ENCODE measurements at places on chromosomes 5 and 9.
A peak's percentile ranks its signal among the peaks of the same experiment; 100 is the strongest.

DNA sequence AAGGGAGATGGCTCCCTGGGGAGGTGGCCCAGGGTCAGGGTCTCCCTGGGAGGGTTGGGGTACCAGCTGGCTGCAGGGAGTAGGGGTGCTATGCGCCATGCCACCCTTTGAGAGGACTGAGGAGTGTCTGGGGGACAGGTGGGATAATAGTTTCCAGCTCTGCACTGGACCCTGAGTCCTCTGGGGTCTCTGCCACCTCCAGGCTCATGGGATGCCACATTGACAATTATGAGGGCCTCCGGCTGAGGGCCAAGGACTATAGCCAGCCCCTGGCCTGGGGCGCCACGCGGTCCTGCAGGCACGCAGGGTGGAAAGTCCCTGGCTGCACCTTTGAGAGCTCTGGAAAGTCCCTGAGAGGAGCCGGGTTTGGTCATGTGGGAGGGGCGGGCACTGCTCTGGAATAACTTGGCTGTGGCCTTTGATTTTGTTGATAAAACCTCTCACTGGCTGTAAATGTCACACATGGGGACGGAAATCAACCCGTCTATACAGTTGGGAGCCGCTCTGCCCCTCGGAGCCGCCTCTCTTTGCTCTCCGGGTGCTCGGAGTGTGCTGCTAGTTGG, 16.0 kb downstream of the TRAF2 start:
- peak; percentile 33 for DNase-seq

- DNase-seq, result no peak
Observed at GRCh38 chr5:137641148-137641547, 94.7 kb downstream of the KLHL3 start.

DNA sequence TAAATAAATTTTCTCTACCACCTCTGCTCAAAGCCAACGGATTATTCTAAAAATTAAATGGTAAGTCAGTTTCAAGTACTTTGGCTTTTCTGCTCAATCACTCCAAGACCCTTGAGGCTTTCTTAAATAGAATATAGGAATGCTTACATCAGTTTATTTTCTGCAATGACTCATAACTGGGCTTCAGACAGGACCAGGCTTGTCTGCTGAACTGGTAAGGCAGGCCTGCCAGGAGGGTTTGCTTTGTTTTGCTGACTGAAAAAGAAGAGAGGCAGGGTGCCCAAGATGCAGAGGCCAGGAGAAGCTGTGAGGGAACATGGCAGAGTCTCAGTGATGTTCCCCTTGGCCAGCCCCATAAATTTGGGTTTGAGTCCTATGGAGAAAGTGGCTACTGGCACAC, 60.3 kb upstream of the EPB41L4A start:
- DNase-seq, result no peak

- DNase-seq, result no peak
Observed at GRCh38 chr5:75433814-75434506, 77.5 kb downstream of the CERT1 start.

- no peak for DNase-seq
Observed at GRCh38 chr5:9456435-9457042, 89.3 kb downstream of the SEMA5A start.

DNA sequence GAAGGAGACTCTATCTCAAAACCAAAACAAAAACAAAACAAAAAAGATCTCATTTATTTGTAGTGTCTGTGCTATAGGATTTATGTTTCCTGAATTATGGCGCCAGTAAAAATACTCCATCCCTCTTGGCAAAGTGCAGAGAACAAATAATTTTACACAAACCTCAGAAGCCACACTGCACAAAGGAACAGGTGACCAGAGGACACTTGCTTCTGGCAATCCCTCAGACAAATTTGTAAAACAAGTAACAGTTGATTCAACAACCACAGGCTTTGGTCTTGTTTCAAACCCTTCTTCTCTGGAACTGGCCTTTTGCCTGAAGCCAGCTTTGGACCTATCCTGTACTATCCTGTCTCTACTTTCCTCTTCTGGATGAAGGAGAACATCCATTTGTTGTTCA, 502.1 kb downstream of the DMAC1 start:
- DNase-seq, result no peak

- no peak for DNase-seq
Observed at GRCh38 chr9:30349526-30350513, 2034.6 kb upstream of the ACO1 start.

DNA sequence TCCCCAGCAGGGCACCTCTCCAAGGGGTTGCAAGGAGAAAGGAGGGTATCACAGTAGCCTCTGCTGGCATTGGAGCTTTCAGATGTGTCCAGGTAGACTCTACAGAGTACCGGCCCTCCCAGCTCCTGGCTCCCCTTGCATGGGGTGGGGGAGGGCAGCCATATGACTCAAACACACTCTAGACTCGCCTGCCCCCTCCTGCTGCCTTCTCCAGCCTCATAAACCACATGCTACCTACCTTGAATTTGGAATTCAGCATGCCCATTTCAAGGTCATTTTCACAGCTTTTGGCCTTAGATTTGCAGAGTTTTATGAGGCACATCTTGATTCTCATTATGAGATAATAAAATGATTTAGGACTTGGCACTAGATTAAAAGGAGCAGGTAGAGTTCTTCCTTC, 32.8 kb upstream of the SMIM32 start:
- no peak for DNase-seq

DNA sequence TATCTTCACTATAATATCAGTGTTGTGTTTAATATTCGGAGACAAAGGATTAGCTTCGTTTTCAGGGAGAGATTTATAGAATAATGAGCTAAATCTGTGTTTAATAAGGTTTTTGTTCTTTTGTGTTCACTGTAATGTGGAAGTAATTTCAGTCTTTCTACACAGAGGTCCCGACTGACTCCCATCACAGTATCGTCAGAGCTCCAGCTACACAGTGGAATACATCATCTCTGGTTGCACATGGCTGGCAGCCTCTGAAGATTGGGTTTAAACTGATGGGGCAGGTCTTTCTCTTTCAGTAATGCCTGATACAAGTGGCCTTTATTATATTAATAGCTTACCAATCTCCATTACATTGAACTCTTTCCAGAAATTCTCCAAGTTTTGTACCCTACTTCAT, 736.7 kb upstream of the RIOK2 start:
- DNase-seq, result no peak

GRCh38 chr9:125397736-125398135, 136.1 kb downstream of the GAPVD1 start:
- DNase-seq, result no peak

DNA sequence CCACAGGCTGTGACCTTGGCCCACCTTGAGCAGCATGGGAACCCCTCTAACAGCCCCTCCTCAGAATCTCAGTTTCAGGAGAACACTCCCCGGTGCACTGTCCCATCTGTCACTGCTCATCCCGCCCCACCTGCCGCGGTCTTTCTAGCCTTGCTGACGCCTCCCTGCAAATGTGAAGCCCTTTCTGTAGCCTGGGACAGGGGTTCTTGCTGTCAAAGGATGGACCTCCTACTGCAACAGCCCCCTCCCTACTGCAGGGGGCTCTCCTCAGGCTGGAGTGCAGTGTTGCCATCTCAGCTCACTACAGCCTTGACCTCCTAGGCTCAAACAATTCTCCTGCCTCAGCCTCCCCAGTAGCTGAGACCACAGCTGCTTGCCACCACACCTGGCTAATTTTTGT, 20.0 kb downstream of the OR2V1 start:
- no peak for DNase-seq

DNA sequence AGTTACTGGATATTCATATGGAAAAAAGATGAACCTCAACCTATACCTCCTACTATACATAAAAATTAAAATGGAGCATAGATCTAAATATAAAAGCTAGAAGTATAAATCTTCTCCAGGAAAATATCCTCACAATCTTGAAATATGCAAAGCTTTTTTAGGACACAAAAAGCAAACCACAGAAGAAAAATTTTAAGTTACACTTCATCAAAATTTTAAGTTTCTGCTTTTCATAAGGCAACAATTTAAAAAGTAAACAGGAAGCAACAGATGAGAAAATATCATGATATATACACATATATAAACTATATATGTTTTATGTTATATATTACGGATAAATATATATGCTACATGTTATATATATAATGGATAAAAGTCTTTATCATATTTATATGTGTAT, 157.5 kb downstream of the ADAMTS6 start:
- DNase-seq, result no peak

- DNase-seq, result no peak
Observed at GRCh38 chr9:72497447-72498046, 23.9 kb upstream of the TMC1 start.

GRCh38 chr9:93243112-93243511, 59.2 kb downstream of the WNK2 start:
- no peak for DNase-seq

DNA sequence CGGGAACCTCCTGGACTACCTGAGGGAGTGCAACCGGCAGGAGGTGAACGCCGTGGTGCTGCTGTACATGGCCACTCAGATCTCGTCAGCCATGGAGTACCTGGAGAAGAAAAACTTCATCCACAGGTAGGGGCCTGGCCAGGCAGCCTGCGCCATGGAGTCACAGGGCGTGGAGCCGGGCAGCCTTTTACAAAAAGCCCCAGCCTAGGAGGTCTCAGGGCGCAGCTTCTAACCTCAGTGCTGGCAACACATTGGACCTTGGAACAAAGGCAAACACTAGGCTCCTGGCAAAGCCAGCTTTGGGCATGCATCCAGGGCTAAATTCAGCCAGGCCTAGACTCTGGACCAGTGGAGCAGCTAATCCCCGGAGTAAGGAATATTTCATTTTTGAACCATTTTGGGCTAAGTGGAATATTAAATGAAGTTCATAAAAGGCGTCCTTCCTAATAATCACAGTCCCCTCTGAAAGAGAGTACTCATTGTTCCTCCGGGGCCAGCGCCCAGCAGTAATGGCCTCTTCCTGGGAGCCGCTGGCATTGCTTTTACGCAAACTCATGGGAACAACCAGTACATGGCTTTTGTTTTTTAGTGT, 23.6 kb downstream of the QRFP start:
- DNase-seq, result no peak

DNA sequence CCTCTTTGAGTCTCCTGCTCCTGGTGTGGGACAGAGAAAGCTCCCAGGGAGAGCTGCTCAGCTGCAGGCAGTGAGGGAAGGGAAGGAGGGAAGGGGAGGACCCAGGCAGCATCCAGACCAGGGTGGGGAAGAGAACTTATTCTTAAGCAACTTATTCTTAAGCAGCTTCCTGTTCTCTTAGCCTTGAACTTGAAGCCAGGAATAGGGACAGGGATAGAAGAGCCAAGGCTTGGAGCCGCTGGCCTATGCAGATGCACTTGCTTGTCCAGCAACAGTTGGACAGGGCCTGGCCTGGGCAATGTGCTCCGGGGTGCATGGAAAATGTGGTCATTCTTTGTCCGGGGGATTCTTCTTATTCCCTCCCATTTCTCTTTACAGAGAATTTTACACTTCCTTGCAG, 31.4 kb upstream of the SPTLC1 start:
- no peak for DNase-seq

DNA sequence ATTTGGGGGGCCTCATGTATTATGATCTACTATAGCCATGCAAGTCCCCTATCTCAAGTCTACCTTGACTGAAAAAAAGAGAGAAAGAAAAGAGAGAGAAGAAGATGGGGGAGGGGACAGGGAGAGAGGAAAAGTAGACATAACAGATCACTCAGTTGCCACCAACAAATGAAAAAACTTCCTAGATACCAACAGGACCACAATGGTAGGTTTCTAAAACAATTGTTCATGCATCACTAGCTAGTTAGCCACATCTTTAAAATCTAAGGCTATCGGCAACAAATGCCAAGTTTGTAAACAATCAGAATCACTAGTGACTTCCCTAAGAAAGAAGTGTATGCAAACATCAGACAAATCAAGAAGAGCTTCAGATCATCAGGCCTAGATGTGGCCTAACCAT, 328.2 kb downstream of the BNC2 start:
- DNase-seq, result no peak

DNA sequence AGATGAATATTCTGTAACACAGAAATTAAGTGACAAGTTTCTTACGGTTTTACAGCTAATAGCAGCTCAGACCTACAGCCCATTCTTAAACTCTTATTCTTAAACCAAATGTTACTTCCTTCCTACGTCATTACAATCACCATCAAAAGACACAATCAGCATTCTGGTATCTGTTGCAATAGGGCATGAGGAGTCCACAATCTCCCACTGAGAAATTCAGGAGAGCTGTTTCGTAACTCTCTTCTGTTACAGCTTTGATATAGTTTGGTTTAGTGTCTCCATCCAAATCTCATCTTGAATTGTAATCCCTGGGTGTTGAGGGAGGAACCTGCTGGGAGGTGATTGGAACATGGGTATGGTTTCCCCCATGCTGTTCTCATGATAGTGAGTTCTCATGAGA, 163.4 kb downstream of the GAS1 start:
- DNase-seq, result no peak

DNA sequence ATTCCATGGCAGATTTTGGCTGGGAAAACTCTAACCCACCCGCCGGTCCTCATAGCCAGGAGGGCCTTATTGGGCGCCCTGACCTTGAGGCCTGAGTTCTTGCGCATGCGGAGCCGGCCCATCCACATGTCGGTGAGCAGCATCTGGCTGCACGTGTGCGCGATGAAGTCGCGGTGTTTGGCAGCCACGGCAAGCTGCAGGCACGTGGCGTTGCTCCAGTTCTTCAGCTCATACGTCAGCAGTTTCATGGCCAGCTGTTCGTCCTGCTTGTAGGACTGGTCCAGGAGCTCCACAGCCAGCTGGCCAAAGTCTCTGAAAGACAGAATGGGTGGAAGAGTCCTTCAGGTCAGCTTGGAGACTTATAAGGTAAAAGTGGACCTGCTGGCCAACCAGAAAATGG, 204.3 kb upstream of the KLF9 start:
- DNase-seq, result no peak

- DNase-seq, result no peak
Observed at GRCh38 chr5:120533581-120533980, 69.5 kb downstream of the PRR16 start.

DNA sequence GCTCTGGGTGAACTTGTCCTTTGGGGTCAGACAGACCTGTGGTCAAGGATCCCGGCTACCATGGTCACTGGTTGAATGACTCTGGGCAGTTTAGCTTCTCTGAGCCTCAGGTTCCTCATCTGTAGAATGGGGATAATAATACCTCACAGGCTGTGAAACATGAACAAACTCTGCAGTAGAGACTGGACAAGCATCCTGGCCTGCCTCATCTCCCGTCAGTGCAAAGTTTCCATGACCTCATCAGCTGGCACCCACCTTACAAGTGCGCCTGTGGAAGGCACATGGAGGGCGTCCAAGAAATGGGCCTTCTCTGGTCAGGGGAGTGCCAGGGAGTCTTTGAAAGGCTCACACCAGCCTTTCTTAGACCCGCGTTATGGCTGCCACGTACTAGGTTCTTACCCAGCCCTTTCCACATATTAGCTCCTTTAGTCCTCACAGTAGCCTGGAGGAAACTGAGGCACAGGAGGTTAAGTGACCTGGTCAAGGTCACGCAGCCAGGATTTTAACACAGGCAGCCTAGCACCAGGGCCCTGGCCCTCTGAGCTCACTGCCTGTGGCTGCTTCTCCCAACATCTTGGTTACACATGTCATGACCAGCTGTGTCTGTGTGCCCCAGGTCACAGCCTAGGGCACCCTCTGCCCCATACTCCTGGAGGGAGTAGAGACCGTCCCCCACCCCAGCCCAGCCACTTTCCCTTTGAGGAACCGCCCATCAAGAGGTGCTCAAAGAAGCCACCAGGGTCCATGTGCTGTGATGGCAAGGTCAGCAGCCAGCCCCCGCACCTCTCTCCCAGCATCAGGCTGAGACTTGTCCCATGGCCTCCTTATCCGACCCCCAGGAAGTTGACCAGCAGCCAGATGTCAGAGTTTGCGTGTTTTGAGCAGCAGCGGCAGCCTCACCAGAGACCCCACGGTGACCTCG, 39.4 kb upstream of the RPL26L1 start:
- DNase-seq, result no peak

Data from Caco-2 (cell line).